ENCODE measurements at places on chromosomes 3 and 15.

DNA sequence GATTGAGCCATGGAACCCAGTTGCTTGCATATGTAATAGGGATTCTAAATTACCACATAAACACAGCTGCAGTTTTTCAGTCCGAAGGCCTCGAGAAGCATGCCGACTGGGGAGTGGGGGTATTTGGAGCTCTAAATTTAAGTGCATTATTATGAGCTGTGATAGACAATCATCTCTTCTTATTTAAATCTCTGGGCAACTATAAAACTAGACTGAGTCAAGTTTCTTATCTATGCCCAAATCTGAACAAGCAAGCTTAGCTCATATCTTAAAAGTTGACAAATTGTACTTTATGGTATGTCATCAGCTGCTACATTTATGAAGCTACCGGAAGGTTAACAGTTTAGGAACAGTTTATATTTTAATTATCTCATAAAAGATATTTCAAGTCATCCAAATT is 19.5 kb upstream of the THRB start:
- no peak for DNase-seq

- DNase-seq = no peak
Observed at GRCh38 chr15:67902579-67903009, 62.7 kb upstream of the RNU6-1 start.

- DNase-seq = no peak
Observed at GRCh38 chr3:144989807-144990206, 1018.2 kb downstream of the DIPK2A start.

GRCh38 chr3:151879679-151880415 is 6.4 kb downstream of the SUCNR1 start:
- no peak for DNase-seq

- DNase-seq = no peak
Observed at GRCh38 chr3:130392266-130392665, 46.8 kb downstream of the COL6A5 start.

GRCh38 chr15:84752700-84753099 is 4.3 kb downstream of the ZNF592 start:
- DNase-seq = no peak

DNA sequence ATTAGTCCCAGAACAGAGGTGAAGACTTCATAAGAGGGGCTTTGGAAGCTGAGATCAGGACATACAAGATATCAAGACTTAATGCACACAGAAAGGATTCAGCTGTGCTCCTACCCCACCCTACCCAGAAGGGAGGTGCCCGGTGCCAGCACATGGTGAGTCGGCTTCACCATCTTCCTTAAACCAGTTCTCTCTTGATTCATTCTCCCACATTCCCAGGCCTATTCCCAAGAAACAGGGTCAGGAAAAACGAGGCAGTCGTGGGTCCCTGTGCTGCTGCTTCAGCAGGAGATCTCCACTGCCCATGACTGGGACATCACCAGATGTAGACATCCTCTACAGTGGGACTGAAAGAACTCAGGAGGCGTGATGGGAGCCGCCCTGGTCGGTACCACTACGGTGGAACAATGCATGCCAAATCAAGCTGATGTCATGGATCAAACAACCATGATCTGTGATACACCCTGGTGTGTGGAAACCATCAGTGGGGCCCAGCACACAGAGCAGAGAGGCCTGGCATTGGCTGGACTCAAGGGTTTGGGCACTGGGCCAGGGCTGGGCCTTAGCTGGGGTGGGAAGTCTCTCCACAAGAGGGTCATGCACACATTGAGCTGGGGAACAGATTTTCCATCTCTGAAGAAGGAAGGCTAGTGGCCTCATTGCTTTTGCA is 41.9 kb downstream of the CCDC12 start:
- no peak for DNase-seq

All from stimulated activated CD4-positive, alpha-beta T cell treated with anti-CD3 and anti-CD28 coated beads, Interleukin-15, amount 100 ng/mL, for 24 hours (primary cell).